ENCODE measurements at places on chromosomes 2 and 18. TPM values are rescaled to one million over a fixed set of nuclear protein-coding genes. Genes with fewer than 3 reads are reported as not detected.

PROM2 gene
- total RNA-seq = 0.06 TPM

MERTK gene
- total RNA-seq = 1.2 TPM

UPP2 gene
- total RNA-seq = not detected

NETO1 gene
- not detected for total RNA-seq

DNA sequence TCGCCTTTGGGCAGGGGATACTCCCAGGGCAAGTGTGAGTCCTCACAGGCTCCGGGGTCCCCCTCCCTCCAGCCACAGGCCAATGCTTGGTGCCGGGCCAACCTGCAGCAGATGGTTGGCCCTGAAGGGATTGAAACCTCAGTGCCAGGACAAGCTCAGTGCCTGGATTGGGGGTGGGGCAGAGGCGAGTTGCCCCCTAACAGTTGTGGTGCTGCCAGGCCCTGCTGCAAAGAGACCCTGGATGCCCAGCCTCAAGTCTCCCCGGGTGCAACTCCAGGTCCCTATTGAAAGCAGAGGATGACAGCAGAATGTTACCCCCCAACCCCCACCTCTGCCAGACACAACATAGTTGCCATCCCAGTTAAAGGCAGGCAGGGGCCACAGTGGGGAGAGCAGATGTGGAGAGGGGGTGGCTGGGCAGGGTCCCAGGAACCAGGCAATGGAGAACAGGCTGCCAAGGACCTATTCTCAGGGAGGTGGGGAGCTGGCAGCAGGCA lies 9.5 kb upstream of the RNF103 start:
- DNase-seq = no peak

GRCh38 chr2:227479865-227480475 lies 8.0 kb downstream of the AGFG1 start:
- DNase-seq = peak; percentile 43

DNA sequence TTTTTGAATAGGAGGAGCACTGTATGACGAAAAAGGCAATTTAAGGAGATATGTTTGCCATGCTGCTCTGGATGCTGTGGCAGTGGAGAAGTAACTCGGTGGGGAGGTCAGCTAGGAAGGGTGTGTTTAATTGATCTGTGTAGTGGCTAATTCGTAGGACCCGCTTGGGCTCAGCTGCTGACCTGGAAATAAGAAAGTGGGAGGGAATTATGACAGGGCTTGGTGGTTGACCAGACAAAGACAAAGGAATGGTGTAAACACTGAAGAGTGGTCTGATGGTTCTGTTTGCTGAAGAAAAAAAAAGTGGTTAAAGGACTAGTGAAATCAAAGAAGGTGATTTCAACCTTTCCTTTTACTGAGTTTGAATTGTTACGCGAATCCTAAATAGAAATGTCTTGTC lies 146.0 kb downstream of the MAP4K4 start:
- no peak for DNase-seq

DNA sequence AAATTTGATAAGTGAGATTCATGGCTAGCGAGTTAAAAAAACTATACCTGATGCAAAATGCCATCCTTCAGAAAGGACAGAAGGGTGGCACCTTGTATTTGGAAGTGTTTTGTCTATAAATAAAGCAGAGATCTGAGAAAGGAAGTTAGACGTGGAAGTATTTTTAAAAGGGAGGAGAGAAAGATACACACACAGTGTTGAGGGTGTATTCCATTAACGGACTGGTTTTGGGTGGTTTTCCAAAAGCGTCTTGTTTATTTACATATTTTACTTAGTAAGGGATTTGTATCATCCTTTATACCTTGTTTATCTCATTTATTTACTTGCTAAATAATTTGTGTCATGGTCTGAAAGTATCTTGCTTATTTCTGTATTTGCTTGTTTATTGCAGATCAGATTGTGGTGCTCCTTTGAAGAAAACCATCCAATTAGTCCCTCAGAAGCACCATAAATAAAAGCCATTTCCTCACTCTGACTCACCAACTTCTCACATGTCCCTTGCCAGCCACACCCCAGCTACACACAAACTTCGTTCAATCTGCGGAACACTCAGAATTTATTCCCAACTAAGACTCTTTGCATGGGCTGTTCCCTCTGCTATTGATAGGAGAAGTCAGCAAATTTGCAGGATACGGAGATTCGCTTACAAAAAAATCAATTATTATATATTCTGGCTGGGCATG lies 90.8 kb downstream of the FAM124B start:
- DNase-seq = peak; percentile 47

- no peak for DNase-seq
These were observed 133.6 kb upstream of the TMEFF2 start for GRCh38 chr2:192328297-192328696.

DNA sequence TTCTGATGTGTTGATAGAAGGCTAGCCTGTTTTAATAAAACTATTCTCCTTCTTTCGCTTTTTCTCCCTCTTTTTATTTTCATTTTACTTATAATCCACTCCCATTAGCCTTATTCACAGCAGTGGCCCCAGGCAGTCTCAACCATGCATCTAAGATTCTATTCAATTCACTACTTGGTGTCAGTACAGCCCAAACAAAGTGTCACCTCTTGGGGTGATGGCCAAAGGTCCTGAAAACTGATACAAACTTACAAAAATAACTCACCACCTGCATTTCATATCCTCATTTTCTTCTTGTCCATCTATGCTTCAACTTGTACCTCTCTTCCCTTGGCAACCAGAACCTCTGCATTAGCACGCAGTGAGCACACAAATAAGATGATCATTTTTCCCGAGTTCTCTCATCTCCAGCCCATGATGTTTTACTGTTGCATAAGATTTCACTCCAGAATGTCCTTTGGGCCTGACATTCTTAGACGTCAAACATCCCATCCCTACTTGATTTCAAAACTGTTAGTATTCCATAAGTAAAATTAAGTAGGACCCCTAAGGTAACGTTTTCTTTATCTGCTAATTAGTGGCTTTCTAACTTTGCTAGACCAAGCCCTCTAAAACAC lies 559.3 kb upstream of the TNP1 start:
- DNase-seq = no peak

DNA sequence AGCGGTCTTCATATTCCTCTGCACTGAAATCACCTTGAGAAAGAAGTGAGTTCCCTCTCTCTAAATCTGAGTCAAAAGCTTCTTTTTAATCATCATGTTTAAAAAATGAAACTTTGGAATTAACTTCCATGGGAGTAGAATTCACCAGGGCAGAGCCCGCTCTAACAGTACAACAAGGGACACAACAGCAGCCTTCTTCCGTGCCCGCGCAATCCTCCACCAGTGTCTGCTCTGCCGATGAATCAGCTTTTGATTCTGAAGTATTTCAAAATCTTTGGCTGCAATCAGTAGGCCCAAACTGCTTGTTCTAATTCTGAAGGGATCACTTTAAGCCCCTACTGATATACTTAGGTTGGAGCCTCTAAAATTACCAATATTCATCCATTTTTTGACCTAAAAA lies 76.9 kb downstream of the USP40 start:
- DNase-seq = no peak

DNA sequence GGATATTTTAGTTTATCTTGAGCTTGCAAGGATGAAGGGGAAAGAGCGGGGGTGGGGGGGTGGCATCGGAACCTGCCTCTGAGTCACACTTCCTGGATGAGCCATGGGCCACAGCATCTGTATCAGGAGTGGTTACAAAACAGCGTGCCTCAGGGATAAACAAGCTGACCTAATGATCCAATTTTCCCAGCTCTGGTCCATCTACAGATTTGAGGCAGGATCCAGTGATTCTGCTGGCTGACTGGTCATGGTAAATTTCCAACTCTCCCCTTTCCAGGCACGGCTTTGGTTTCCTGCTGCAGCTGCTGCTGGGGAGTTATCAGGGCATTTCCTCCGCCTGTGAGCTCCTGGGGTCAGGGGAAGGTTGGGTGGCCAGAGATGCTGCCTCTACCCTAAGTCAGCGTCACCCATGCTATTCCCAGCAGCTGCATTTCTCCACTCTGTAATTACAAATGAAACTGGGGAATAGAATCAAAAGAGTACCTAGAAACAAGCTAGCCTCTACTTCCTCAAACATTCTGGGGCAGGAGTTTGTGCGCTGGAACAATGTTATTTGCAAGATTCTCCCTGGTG lies 4.7 kb upstream of the HPCAL1 start:
- peak; percentile 54 for DNase-seq
